Germinal center (tissue), 1 donor: ENCODE measurements at places on chromosomes 7 and 10.
A peak's percentile ranks its signal among the peaks of the same experiment; 100 is the strongest.

GRCh38 chr7:154977250-154977649 is 25.7 kb downstream of the PAXIP1 start:
- no peak for DNase-seq

DNA sequence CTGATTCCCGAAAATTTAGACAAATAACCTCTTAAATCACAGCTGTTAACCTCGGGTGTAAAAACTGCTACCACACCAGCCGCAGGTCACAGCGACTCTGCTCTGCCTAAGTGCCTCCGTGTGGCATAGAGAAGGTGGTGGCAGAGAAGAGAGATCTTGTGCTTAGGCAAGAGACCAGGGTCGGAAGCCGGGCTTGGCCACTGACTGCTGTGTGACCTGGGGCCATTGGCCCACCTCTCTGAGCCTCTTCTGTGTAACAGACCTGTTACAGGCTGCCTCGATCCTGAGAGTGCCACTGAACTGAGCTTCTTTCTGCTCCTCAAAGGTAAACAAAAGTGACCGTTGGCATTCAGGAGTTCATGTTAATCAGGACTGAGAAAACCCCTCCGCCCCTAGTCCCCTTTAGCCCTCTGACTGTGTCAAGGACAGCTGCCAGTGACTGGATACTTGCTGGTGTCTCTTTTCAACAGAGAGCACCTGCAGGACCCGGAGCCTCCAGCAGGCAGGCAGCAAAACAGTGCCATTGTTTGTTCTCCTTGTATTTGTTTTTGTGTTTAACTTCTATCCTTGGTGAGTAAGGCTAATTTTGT is 36.5 kb downstream of the ZMIZ1 start:
- DNase-seq: no peak

GRCh38 chr10:61541960-61542359 is 88.8 kb upstream of the TMEM26 start:
- no peak for DNase-seq

DNA sequence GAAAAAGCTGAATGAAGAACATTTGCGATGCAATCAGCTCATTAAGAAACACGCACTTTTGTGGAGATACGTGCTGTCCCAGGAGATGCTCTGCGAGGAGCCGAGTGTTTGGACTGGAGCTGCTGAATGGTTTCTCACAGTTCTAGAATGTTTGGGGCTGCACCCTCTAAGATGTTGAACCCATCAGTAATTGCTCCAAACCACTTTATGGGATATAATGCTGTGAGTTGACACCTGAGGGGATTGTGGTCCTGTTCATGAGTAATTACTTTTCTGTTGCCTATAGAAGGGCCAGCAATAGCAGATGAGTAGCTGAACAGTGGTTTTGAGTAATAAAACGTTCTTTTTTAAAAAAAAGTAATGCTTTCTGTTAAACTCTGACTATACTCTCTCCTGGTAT is 63.1 kb downstream of the IKZF1 start:
- no peak for DNase-seq

DNA sequence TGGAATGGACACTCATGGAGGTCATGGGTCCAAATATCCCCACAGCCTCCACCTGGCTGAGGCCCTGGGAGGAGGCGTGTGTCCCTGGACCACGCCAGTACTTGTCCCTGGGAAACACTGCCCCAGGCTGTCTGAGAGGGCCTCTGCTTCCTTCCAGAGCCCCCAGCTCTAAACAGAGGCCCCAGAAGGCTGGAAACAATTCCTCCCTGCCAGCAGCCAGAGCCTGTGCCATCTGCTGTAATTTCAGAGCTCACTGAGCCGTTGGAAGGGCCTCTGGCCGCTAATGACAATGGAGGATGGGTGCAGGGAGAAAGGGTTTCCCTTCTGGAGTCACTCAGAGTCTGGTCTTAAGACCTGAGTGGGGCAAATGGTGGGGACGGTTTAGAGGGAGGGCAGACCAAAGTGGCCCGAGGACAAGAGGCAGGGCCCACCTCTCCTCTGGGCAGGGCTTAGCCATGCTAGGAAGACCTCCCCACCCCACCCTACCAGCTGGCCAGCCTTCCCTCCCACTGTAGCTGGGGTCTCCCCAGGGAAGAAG is 7.1 kb downstream of the CHAT start:
- DNase-seq: no peak

DNA sequence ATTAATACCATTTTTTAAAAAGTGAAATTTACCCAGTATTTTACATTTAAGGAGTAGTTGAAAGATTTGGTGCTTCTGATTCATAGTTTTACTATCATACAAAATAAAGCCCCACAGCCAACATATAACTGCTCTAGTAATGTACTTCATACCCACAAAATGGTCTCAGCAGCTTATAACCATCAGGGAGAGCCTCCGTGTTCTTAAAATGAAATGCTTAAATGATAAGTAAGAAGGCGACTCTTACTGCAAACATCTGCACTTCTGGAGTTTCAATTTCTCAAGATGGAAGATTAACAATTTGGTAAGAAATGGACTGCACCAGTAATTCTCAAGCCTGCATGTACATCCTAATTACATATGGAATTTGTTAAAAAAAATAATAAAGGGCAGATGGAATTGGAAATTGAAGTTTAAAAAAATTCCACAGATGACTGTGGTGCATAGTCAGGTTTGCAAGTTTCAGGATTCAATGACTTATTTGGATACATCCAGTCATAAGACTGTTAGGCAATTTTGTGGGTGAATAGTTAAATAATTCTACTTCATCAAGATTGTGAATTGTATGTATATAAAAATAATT is 461.0 kb downstream of the KIF20B start:
- no peak for DNase-seq

- peak; percentile 6 for DNase-seq
Observed at GRCh38 chr7:103989785-103990767, 618 bp upstream of the RELN start.

DNA sequence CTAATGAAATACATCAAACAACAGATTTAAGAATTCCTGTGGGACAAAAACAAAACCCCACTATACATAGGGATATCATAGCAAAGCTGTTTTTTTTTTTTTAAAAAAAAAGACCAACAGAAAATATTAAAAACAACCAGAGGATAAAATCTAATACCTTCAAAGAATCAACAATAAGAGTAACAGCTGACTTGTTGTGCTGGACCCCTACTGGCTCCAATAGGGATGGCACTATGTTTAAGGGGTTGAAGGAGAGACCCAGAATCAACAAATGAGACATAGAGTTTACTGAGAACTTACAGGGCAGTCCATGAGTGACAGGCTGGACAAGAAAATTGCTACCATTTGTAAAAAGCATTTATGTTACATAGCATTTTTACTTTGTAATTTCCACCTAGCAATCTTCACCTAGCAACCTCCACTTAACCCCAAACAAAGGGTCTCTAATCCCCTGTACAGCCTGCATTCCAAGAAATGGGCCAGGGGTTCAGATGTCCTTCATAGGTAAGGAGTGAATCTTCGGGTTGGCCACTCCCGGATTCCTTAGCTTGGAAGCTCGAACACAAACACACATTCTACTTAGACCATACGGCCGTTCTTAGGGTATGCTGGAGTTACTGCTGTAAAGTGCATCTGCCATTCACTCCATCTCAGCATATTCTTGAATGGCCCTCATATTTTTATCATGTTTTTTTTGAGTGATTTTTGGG is 25.8 kb downstream of the ASZ1 start:
- DNase-seq: no peak

GRCh38 chr10:34641147-34641912 is 173.8 kb downstream of the PARD3 start:
- no peak for DNase-seq

DNA sequence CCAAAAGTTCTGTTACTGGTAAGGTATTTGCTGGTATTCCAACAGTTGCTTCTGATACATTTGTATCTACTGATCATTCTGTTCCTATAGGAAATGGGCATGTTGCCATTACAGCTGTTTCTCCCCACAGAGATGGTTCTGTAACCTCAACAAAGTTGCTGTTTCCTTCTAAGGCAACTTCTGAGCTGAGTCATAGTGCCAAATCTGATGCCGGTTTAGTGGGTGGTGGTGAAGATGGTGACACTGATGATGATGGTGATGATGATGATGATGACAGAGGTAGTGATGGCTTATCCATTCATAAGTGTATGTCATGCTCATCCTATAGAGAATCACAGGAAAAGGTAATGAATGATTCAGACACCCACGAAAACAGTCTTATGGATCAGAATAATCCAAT is 131.0 kb downstream of the AASS start:
- DNase-seq: no peak

DNA sequence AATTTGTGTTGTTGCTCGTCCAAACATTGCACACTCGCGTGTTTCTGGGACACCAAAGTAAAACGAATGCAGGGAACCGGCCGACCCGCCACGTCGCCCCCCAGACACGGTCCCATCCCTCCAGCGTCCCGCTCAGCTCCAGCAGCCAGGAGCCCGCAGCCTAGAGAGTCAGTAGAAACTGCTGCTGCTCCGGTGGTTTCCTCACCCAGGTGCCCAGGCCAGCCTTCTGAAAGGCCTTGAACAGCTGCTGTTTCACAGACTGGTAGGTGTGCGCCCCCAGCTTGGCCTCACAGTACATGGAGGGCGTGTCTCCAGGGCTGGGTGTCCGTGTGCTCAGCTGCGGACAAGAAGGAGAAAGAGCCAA is 126.8 kb downstream of the WDR37 start:
- no peak for DNase-seq

DNA sequence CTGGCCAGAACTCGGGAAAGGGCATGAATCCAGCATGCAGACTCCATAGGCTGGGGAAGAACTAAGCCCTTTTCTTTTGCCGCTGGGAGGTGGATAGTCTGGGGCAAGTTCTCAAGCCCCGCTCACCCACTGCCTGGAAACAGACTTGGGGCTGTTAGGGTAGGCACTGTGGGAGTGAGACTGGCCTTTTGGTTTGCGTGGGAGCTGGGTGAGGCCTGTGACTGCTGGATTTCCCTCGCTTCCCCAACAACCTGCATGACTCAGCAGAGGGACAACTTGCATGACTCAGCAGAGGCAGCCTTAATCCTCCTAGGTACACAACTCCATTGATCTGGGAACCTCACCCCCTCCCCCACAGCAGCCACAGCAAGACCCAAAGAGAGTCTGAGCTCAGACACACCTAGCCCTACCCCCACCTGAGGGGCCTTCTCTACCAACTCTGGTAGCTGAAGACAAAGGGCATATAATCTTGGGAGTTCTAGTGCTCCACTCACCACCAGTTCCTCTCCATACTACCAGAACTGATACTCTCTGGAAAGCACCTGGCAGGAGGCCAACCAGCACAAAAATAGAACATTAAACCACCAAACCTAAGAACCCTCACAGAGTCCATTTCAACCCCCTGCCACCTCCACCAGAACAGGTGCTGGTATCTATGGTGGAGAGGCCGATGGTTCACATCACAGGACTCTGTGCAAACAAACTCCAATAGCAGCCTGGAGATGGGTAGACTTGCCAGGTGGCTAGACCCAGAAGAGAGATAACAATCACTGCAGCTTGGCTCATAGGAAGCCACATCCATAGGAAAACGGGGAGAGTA is 81.4 kb upstream of the LAMB4 start:
- DNase-seq: no peak

GRCh38 chr7:108000875-108001763 is 1.8 kb downstream of the LAMB1 start:
- DNase-seq: no peak

DNA sequence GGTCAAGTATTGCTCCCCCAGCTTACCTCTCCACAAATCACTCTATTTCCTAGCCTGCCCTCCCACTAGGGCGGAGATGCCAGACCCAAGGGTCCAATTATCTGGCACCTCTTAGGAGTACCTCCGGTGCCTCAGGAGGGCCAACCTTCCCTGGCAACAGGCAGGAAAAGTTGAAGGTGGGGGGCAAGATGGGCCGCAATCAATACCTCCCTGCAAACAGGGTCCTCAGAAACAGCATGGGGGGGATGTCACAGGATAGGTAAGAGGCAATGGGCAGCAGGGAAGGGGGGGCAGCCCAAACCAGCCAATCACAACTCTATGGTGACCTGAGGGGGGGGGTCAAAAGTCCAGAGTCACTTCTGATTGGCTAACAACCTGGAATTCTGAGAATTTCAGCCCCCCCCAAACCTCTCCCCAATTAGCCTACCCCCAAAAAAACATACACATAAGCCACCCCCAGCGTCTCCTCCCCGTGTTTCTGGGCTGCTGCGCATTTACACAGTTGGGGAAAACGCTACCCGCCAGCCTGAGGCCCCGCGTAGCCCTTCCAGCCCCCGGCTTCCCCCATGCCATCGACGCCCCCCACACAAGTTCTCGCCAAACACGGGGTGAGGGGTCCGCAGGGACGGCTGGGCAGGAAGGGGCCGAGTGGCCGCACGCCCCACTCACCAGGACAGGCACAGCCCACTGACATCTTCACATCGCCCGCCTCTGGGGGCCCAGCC is 589 bp downstream of the LDB1 start:
- DNase-seq: peak; percentile 62

DNA sequence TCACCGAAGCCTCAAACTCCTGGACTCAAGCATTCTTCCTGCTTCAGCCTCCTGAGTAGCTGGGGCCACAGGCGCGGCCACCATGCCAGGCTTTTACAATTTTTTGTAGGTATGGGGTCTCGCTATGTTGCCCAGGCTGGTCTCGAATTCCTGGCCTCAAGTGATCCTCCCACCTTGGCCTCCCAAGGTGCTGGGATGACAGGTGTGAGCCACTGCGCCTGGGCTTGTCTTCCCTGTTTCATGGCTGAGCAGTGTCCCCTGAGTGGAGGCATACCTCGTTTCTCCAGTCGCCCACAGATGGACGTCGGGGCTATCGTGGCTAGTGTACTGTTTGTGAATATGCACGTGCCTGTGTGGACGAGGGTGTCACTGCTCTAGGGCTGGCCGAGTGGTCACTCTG is 11.3 kb downstream of the INPP5A start:
- DNase-seq: no peak

GRCh38 chr7:130272381-130273080 is 5.9 kb downstream of the CPA2 start:
- no peak for DNase-seq

DNA sequence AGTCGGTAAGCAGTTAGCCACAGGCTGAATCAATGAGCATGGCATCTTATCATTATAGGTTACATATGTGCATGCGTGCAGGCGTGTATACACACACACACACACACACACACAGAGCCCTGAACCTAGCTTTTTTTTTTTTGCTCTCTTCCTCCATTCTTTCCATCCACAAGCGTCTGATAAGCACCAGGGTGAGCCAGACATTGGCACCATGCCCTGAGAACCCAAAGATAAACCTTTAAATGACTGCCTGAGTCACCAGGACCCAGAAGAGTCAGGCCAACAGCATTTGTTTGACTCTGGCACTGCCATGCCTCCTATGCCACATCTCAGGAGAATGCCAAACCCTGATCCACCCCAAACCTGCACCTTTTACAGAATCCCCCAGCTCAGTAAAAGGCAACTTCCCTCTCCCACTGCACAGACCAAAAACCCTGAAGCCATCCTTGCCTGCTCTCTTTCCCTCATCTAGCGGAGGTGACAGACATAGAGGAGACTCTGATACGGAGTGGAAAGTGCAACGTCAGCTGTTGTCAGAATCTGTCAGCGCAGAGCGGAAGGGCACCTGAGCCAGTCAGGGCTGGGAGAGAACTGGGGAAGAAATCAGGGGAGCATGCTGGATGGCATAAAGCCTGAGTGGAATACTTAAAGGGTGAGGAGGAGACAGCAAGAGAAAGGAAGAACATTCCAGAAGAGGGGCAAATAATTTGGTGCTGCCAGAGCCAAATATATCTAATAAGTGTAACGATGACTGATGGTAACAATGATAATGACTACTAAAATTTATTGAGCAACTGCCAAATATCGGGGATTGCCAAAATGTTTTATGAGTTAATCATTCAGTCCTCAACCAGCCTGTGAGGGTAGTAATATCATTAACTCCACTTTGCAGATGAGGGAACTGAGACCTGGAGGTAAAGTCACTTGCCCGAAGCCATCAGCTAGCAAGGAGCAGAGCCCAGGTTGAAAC is 3.2 kb downstream of the PARP12 start:
- no peak for DNase-seq
